Neural progenitor cell (in vitro differentiated cells): ENCODE measurements at places on chromosomes 13 and 19. TPM values are rescaled to one million over a fixed set of nuclear protein-coding genes. Genes with fewer than 3 reads are reported as not detected.

FCER2 gene
- total RNA-seq: not detected in 2 replicates

DNA sequence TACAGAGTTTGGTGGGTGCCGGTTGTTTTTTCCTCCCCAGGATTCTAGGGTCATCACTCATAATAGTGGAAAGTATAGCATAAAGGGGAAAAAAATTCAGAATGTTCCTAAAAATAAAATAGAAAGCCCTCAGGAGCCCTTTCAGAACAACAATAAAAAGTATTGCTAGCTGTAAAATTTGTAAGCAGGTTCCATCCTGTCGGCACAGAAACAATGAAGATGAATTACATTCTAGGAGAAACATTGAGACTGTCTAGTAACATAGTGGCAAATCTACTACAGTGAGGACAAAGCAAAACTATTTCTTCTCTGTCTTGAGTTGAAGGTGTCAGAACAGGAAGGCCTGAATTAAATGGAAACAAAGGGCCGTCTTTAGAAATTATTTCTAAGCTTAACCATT is 870.7 kb downstream of the PCDH9 start:
- DNase-seq: no peak

OR10H2 gene
- total RNA-seq: not detected in 2 replicates

DNA sequence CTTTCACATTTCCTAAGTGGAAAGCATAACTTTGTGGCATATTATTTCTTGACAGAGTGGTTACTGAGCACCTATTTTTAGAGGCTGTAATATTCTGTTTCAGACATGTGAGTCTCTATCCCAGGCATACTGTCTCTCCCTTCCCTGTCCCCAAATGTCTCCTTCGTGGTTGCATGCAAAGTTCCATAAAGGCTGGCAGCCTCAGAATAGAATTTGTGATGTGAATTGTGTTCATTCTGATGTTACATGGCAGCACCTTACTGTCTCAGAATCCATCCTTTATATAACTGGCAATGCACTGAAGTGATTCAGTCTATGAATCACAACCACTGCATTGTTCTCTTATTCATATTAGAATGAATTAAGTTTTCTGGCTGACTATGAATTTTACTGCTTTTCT is 89.0 kb upstream of the SLC7A1 start:
- no peak for DNase-seq

- DNase-seq: peak; percentile 70
Observed at GRCh38 chr19:12800923-12801465, 606 bp downstream of the PRDX2 start.

- peak; percentile 44 for DNase-seq
Observed at GRCh38 chr19:17025991-17026658, 485 bp downstream of the CPAMD8 start.

NEK5 gene
- total RNA-seq: 0.09 and 0.28 TPM in 2 replicates

LGALS14 gene
- not detected in 2 replicates for total RNA-seq

- DNase-seq: peak; percentile 75
Observed at GRCh38 chr13:89066868-89067466, 1395.8 kb downstream of the SLITRK5 start.

KLK13 gene
- not detected in 2 replicates for total RNA-seq

GRCh38 chr13:36131222-36131930 is at the start of gene DCLK1:
DCLK1 (minus strand) TSS chr13:36131382.
- peak; percentile 85 for DNase-seq

GRCh38 chr13:43054803-43055802 is 31.7 kb downstream of the DNAJC15 start:
- DNase-seq: peak; percentile 86

- peak; percentile 87 for DNase-seq
Observed at GRCh38 chr13:78658630-78659449, at the start of gene OBI1. OBI1 (minus strand) TSS chr13:78659155; CDS start chr13:78659120, 35 bp downstream.

ZC3H13 gene
- total RNA-seq: 22.7 and 41.4 TPM in 2 replicates

TSSK6 gene
- 4.6 and 7.0 TPM in 2 replicates for total RNA-seq

FGF9 gene
- 2.1 and 2.4 TPM in 2 replicates for total RNA-seq

DNA sequence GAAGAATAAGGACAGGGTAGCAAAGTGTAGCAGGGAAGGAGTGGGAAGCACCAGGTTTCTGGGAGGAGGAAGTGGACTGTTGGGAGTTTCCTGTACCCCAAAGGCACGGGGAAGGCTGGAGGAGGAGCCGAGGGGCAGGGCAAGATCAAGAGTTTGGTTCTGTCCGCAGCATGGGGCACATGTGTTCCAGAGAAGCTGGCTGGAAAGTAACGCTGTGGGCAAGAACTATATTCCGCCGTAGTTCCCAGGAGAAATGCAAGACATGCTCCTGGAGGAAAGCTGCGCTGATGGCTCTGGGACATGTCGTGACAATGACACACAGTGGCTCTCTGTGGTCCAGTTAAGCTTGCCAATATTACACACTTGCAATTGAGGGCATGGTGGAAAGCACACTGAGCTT is 51.7 kb upstream of the KPNA3 start:
- DNase-seq: no peak

DNA sequence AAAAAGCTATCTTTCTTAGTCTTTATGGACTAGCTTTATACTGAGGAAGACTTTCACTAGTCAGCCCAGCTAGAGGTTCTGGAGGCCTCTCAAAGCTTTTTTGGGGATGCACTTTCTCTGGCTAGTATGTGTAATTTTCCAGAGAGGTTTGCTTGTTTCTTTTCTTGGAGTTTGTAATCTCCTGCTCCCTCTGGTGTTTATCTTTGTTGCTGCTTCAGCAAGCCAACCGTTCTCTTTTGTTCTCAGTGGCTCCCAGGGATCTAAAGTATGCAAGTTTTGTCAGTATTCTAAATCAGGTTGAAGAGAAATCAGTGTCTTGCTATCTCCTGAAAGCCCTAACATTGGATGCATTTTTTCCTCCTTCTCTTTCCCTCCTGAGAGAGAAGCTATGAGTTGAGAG is 121.1 kb upstream of the MYO16 start:
- peak; percentile 77 for DNase-seq

S1PR4 gene
- not detected in 2 replicates for total RNA-seq
